ENCODE measurements at places on chromosomes 3 and 15. TPM values are rescaled to one million over a fixed set of nuclear protein-coding genes. Genes with fewer than 3 reads are reported as not detected.

- peak; percentile 68 for DNase-seq
Observed at GRCh38 chr3:197458179-197458707, 97.5 kb downstream of the BDH1 start.

Gene CEMIP
- total RNA-seq: 17.3 TPM

- DNase-seq: no peak
Observed at GRCh38 chr15:69652751-69653305, 200.2 kb downstream of the RPLP1 start.

Gene CFAP91
- total RNA-seq: 3.7 TPM

DNA sequence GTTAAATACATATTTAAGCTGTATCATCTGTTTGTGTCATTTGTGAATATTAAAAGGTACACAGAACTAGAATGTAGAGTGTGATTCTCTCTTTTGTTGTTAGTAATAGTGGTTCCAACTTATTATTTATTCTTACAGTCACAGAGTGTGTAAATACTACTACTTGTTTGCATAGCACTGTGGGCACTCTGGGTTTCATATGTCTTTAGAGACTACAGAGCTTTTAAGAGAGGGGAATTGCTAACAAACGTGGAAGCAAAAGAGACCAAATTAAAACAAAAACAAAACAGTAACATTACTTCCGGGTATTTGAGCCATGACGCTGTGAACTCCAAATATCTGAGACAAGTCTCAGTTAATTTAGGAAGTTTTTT lies 828.0 kb upstream of the DPPA4 start:
- DNase-seq: no peak

DNA sequence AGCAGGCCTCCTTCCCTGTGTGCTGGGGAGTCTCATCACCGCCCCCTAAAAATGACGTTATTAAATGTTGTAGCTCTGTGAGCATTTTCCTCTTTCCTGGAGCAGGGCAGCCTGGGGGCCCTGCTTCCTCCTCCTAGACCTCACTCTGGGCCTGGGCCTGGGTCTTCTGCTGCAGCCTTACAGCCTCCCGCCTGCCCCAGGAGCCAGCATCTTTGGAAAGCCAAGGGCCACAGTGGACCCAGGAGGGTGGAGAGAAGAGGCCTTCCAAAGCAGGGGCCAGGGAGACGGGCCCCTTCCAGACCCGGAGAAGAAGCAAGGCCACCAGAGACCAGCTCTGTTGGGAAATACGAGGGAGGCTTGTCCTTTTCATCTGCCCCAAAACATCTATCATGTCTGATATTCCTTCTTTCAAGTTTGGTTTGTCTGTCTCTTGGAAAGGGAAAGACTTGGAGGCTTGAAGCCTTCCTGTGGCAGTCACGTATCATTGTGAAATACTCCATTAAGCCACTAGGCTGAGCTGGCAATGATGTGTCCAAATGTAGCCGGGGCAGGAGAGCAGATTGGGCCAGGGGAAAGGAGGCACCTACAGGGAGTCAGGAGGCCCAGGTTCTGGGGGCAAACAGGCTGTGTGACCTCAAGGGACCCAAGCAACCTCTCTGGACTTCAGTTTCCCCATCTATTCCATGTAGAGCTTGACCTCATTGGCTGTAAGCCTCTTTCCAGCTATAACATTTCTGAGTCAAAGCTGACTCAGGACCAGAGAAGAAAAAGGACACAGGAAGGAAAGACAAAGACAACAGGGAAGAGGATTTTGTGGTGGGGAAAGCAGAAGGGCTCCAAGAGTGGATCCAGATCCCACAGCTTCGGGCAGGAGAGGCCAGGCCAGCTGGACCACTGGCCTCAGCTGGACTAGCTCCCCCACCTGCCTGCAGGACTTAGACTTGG lies 31.1 kb downstream of the CYP11A1 start:
- peak; percentile 31 for DNase-seq

Gene BNC1
- total RNA-seq: 3.1 TPM

GRCh38 chr15:25226360-25226759 lies 212.5 kb downstream of the UBE3A start:
- DNase-seq: no peak

GRCh38 chr3:127786353-127787070 lies 35.8 kb downstream of the MGLL start:
- peak; percentile 79 for DNase-seq

- no peak for DNase-seq
Observed at GRCh38 chr15:94894056-94894455, 662.7 kb downstream of the MCTP2 start.

Gene PLSCR4
- total RNA-seq: 84.1 TPM

Measured in upper lobe of right lung (tissue), 1 donor.